ENCODE measurements at places on chromosomes 2 and 18.
A peak's percentile ranks its signal among the peaks of the same experiment; 100 is the strongest.

DNA sequence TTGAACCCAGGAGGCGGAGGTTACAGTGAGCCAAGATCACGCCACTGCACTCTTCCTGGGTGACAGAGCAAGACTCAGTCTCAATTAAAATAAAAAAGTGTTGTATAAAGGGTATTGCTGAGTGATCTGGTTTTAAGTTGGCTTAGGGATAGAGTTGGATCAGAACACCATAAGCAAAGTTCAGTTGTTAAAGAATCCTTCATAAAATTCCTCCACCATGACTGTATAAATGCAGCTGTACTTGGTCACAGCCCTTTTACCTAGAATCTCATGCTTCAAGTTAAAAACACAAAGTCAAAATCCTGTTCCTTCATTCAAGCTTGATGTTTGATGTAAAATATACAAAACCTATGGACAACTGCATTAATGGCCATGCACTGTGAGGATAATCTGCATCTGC, 33.4 kb upstream of the PNO1 start:
- no peak for DNase-seq

GRCh38 chr18:43620936-43621335, 343.6 kb upstream of the SYT4 start:
- DNase-seq: no peak

GRCh38 chr2:25375989-25376545, 34.3 kb upstream of the DNMT3A start:
- peak; percentile 18 for DNase-seq

- DNase-seq: no peak
Observed at GRCh38 chr2:215605214-215605613, 169.3 kb upstream of the FN1 start.

DNA sequence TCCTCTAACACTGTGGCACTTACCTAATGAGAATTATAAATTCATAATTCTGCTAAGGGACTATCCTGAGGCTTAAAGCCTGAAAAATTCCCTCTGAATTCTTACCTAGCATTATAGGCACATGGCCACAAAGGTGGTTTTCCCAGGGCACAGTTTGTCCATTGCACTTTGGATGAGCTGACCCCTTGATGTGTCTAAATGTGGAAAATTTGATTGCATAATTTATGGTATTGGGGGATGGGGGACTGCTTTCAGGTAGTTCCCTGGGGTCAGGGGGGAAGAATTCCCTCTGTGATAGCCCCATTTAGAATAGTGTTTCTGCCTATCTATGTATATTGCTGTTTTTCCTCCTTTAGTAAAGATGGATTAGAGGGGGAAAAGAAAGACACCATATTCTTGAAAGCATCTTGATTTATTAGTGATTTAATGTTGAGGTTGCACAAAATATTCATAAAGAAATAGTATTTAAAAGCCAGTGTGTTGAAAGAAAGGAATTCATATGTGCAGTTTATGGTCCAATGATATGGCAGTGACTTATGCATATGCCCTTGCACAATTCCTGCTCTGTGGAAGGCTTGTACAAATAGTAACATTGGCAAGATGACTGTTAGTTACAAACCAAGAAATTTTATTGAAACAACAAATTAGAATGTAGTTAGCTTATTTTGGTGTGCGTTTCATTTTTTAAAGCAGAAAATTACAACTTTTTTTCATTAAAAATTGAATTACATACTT, 8.7 kb upstream of the HTR2B start:
- DNase-seq: no peak

DNA sequence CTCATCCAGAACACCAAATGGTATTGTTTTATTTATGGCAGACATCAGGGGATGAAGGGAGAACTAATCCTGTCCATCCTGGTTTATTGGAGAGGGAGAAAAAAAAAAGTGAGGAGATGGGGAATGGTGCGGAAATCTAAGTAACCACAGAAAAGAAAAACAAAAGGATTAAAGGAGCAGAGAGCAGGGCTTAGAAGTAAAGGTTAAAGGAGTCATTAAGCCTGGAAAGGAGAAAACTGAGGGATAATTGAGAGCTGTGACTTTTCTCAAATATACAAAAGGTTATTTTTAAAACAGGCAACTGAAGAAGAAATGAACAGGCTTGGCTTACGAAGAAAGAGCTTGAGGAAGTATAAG, 127.2 kb upstream of the PPP1CB start:
- DNase-seq: no peak

- DNase-seq: no peak
Observed at GRCh38 chr2:119439574-119440500, 8.2 kb downstream of the TMEM37 start.

DNA sequence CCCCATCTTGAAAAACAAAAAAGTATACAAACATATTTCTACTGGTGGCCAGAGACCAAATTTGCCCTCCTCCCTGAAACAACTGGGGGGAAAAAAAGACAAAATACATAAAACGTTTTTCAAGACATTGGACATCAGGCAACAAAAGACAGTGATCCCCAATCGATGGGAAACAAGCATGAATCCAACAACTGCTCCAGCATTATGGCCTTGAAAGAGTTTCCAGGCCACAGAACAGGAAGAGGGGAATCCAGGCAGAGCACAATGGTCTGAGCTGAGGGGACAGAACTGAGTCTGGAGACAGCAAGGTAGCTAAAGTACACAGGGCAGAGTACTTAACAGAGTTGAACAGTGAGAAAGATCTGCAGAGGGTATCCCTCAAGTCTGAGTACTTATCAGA, 4.4 kb downstream of the CCDC88A start:
- DNase-seq: no peak

- no peak for DNase-seq
Observed at GRCh38 chr18:73503326-73503725, 635.5 kb upstream of the NETO1 start.

DNA sequence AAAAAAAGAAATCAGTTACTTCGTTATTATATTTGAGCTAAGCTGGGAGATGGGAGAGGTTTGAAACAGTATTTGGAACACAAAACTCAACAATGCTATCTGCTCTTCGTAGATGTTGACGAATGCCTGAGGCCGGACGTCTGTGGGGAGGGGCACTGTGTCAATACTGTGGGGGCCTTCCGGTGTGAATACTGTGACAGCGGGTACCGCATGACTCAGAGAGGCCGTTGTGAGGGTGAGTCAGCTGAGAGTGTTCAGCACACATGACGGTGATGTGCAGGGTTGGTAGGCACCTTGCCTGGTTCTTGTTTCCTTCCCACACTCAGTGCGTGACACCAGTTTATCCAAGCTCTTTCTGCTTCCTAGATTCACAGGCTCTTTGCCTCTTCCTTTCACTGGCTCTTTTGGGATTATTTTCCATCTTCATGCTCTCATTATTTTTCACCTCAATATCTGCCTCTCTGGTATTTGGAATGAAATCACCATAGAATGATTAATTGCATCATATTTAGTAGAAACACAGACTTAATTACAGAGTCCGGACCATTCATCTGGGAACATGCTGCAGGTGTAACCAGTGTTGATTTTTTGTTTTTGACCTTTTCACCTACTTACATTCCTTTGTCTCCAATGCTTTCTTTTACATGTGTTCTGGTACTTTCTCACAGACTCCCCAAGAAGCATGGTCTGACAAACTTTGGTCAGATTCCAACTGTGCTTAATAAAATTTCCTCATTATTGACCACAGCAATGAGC, 200.6 kb upstream of the RASGRP3 start:
- DNase-seq: no peak

GRCh38 chr2:37827911-37828511, 97.1 kb upstream of the RMDN2 start:
- DNase-seq: no peak

DNA sequence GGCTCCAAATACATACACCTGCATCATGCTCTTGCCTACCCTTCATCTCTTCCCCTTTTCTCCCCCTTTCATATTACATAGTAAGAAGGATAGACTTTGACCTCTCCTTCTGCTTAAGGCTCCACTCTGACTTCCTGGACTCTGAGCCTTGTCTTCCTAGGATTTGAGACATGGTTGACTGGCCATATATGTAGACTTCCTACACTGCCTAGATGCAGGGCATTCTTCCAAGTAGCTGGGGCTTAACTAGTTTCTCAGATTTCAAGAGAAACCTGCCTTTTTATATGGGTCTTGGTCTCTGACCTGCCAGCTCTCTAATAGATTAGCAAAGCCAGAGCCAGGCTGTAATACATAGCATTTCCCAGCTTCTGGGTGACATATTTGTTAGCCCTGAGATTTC, 35.4 kb upstream of the CYP26B1 start:
- no peak for DNase-seq

GRCh38 chr2:238587776-238588660, 161.3 kb downstream of the ASB1 start:
- no peak for DNase-seq

DNA sequence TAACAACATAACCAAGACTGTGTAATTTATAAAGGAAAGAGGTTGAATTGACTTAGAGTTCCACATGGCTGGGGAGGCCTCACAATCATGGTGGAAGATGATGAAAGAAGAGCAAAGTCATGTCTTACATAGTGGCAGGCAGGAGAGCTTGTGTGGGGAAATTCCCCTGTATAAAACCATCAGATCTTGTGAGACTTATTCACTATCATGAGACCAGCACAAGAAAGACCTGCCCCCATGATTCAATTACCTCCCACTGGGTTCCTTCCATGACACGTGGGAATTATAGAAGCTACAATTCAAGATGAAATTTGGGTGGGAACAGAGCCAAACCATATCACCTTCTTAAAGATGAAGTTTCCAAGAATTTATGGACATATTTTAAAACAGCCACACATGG, 2.5 kb upstream of the IL36RN start:
- no peak for DNase-seq

DNA sequence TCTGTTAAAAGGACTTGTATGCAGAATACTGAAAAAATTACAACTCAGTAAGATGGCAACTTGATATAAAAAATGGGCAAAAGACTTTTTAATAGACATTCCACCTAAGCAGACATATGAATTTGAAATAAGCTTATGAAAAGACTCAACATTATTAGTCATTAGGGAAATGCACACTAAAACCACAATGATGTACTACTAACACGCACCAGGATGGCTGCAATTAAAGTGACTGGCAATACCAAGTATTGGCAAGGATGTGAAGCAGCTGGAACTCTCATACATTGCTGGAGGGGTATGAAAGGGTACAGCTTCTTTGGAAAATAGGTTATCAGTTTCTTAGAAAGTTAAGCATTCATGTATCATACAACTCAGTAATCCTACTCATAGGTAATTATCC, 3.2 kb upstream of the ENOSF1 start:
- DNase-seq: no peak

DNA sequence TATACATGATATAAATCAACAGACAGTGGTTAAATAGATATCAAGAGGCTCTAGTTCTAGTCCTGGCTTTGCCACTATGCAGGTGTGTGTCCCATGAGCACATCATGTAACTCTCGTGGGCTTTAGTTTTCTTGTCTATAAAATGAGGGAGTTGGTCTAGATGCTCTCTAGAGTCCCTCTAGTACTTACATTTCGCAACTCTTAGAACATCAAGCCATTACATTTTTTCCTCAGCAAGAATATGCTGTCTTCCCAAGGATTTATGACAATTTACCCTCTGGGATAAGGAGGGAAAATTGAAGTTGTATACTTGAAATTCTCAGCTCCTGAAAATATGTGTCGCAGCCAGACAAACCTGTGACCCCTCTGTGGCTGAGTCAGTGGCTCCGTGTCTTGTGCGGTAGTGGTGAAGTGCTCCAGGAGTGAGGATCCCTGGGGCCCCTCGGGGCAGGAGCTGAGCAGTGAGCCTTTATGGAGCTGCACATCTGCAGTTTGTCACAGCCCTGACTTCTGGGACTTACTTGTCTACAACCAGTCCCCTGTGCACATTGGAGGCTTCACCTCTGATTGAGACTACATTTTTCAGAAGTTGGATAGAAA, 6.8 kb downstream of the PKP4 start:
- no peak for DNase-seq

GRCh38 chr2:234405462-234405861, 91.4 kb downstream of the ARL4C start:
- DNase-seq: no peak

DNA sequence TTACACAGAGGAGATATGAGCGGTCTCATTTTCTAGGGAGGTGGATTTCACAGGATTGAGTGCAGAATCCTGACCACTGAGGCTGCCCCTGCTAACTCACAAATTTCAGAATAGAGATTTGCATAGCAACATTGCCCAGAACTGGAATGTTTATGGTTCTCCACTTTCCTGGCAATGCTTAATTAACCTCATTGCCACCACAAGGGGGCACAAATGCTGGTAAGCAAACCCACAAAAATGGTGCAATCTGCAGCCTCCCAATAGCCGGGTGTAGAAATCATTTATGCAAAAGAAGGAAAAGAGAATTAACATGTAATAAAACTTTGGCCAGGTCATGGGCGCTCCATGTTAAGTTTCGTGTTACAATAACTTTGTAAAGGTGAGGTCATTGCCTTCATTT, 112.4 kb downstream of the CYRIA start:
- peak; percentile 38 for DNase-seq

GRCh38 chr2:121748202-121748601, 7.2 kb upstream of the TSN start:
- DNase-seq: peak; percentile 33

GRCh38 chr2:88639865-88640264, 12.6 kb upstream of the EIF2AK3 start:
- DNase-seq: no peak

DNA sequence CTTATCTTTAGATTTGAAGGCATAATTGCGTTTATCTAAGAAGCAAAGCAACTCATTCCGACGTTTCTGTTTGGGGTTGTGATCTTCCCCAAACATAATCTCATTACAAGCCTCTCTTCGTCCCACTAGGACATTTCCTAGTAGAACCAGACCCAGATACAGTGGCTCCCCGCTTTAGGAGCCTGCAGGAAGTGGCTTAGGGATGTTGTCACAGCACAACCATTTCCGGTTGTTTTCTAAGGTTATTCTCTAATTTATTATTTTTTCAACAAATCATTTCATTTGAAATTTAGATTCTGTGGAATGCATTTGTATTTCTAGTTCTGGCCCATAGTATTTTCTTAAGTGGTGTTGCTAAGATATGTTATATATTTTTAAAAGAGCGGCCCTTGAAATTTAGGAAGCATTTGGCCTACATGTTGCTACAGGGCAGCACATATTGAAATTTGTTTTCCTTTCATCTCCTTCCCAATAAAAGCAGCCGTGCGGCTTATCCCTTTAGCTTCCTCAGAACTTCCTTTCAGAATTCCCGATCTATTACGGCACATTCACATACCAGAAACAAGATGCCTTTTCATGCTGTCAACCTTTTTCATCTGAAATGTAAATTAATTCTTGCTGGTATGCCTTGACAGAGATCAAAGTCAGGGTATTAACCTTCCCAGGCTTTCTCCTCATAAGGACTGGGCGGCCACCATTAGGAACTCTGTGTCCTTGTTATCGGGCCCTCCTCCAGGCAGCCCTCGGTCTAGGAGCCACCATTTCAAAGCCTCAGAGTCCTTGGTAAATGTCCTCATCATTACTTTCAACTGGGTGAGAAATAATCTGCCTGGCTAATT, 210.9 kb upstream of the SP5 start:
- DNase-seq: no peak

GRCh38 chr18:45662468-45662867, 47.2 kb downstream of the SLC14A2 start:
- DNase-seq: no peak
